ENCODE measurements at places on chromosomes 12 and 14.

- peak; percentile 97 for DNase-seq
Measured at GRCh38 chr14:68633131-68633991, 159.5 kb downstream of the ZFP36L1 start.

DNA sequence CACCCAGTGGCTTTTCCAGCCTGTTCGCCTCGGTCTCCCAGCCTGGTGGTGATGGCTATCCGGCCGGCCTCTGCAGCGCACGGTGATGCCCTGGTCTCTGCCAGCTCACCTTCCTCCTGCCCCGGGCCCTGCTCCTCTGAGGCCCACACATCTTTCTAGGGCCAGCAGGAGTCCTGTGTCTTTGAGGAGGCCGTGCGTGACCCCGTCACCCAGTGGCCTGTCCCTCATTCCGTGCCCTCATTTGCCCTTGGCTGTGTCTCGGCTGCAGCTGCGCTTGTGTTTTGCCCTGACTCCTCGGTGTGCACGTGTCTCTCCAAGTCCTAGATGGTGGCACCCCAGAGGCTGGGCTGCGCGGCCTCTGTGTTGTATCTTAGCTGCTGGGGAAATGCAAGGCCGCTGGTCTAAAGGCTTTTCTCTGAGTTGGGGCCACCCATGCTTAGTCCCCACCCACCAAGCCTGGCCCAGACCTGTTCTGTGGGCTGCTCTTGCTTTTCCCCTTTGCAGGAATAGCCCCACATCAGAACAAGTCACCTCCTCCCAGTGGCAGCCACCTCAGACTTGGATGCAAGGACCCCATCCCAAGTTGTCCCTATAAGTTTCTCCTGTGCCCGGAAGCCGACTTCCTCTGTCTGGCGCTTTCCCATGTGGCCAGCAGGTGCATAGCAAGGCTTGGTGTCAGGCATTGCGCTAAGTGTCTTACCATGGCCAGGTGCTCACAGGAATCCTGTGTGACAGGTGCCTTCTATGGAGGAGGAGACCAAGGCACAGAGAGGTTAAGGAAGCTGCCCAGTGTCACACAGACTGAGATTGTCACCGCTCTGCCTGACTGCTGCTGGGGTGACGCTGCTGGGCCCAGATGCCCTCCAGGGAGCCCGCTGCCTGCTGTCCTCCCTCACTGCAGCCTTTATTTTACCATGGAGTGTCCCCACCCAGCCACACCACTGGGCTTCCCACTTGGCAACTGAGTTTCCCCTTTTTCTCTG is 64.5 kb downstream of the TSPAN9 start:
- DNase-seq: no peak

GRCh38 chr12:26513363-26514043 is 318.1 kb downstream of the SSPN start:
- peak; percentile 37 for DNase-seq

- no peak for DNase-seq
Measured at GRCh38 chr14:81153187-81153586, 67.6 kb downstream of the GTF2A1 start.

- peak; percentile 52 for DNase-seq
Measured at GRCh38 chr12:56146492-56147460, 5.6 kb upstream of the MYL6B start.

- DNase-seq: peak; percentile 64
Measured at GRCh38 chr14:60989599-60989998, 8.6 kb downstream of the SLC38A6 start.

- no peak for DNase-seq
Measured at GRCh38 chr12:108967869-108968540, 52.9 kb downstream of the SVOP start.

DNA sequence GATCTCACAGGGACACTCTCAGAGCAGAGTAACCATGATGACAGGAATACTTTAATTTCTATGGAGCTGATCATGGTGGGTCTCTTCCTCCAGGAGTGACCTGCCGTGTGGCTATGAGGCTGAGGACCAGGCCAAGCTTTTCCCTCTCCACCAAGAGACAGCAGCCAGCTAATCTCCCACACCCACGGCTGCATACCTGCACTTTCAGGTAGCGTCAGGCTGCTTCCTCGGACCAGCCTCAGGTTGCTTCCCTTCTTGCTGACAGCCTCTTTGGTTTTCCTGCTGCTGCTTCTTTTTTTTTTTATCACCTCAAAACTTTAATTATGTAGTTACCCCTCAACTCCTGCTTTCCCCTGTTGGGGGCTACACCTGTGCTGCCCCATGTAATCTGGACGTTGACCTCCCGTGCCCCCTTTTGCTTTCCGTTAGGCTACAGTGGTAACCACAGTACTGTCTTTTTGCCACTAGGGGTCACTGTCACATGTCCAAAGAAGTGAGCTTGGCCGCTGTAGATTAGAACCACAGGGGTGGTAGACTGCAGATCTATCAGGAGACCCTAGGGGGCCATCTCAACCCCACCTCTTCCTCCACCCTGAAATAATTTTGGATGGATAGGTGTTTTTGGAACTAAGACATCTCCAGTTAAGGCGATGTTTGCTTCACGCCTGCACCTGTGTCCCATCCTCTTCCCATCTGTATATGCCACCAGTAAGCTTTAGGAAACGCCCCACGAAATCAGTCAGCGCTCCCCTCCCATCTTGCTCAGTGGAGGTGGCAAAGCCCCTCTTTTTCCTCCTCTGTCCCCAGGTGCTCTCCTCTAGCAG is 7.8 kb upstream of the PIP4K2C start:
- peak; percentile 87 for DNase-seq

DNA sequence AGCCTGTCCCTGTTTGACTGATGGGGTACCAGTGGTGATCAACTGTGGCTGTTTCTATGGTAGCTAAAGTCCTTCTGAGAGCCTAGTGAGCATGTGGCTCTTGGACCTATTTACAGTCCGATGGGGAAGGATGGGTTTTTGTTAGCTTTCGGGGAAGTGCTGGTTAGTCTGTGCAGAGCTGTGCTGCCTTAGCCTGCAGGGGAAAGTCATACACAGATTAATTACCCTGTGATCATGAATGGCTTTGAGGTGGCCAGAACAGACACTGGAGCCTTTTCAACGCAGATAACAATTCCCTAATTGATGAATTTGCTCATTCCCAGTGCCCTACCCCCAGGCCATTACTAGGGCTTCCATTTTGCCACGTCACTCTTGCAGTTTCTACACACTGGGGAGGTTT is 99.7 kb downstream of the WSCD2 start:
- no peak for DNase-seq

DNA sequence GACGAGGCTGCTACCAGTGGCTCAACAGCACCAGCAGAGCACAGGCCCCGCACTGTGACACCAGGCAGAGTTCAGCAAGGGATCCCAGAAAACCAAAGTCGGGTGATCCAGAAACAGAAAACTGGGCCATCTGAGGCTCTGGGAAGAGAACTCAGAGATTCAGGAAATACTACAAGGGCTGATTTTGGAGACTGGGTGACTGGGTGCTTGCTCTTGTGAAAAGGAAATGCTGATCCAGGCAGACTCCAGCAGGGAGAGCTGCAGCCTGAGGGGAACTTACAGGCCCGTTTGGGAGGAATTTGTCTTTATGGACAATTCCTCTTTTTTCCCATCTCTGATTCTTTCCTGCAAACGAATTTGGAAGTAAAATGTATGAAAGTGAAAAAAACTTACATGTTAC is 28.2 kb downstream of the FOXN3 start:
- DNase-seq: no peak

DNA sequence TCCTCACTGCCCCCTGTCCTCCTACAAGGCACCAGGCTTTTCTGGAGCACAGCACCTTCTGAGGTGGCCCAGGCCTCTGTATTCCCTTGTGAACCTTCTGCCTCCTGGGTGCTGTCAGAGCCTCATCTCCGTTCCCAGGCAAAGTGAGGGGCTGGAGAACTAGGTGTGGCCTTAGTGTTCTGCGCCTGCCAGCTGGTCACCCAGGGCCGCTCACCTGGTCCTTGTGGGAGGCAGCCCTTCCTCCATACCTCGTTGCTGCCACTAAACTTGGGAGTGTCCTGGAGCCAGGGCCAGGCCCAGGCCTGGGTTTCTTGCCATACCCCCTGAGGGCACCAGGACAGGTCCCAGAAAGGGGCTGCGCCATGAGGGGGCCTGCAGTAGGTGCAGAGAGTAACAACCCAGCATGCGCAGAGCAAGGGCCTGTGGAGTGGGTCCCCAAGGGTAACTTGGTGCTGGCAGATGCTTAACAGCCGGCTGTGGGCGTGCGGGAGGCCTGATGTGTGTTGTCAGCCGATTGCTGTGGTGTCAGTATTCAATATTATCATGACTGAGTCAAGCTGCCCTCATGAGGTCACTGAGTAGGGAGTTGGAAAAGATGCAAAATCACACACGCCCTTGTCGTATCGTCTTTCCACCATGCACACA is 17.1 kb downstream of the OTUB2 start:
- no peak for DNase-seq

- peak; percentile 23 for DNase-seq
Measured at GRCh38 chr14:24240110-24240918, 2.1 kb downstream of the TINF2 start.

- DNase-seq: peak; percentile 39
Measured at GRCh38 chr12:79274501-79275064, 410.0 kb downstream of the SYT1 start.

DNA sequence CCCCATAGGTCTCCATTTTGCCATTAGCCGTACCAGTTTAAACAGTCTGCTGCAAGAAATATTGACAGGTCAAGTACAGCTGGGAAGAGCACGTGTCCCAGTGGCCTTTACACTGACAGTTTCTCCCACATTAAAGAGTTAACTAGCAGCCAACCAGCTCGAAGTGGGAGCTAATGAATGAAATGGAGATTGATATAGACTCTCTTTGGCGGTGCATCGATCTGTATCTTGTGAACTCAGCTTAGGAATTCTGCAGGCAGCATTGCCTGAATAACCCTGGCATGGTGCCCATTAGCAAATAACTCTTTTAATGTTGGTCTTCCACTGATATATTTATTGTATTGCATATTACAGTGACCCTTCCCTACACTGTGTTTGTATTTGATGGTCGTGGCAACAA is 319.4 kb downstream of the EGLN3 start:
- DNase-seq: no peak

DNA sequence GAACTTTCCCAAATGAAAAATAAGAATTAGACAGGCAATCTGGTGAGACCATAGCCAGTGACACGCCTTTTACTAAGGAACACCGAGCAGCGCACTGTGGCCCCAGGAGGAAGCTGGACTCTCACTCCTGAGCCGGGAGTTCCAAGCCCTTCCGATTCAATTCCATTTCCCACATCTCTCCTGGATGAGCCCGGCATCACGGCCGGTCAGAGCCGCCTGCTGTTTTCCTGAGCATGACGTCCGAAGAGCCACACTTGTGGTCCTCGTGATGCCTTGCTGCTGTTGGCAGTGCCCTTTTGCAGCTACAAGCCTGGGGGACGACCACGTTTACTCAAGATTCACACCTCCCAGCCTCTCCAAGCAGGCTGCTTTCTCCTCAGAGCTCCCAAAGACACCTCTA is 40.8 kb downstream of the FBXL14 start:
- DNase-seq: peak; percentile 62

GRCh38 chr12:121773011-121773777 is 20.3 kb downstream of the RHOF start:
- DNase-seq: peak; percentile 57

- peak; percentile 25 for DNase-seq
Measured at GRCh38 chr12:114209861-114210260, 196.1 kb downstream of the TBX5 start.

DNA sequence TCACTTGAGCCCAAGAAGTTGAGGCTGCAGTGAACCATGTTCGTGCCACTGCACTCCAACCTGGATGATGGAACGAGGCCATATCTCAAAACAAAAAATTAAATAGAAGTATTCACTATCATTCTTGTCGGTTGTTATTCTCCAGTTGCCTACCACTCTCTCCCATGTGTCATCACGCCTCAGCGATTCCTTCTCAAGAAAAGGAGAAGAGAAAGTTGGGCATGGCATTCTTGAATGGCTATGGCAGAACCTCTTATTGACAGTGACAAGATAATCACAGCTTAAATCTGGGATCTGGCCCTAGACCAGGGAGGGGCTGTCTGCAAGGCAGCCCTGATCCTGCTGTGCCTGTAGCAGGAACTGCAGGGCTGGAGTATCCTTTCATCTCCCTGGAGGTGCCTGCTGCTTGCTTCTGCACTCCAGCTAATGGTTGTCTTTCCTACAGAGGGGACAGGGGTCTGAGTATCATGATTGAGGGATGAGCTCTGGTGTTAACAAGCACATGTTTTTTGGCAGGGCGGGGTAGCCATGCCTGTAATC is 12.8 kb upstream of the MLEC start:
- DNase-seq: no peak

- DNase-seq: no peak
Measured at GRCh38 chr12:49885663-49886461, 17.8 kb downstream of the FAIM2 start.

DNA sequence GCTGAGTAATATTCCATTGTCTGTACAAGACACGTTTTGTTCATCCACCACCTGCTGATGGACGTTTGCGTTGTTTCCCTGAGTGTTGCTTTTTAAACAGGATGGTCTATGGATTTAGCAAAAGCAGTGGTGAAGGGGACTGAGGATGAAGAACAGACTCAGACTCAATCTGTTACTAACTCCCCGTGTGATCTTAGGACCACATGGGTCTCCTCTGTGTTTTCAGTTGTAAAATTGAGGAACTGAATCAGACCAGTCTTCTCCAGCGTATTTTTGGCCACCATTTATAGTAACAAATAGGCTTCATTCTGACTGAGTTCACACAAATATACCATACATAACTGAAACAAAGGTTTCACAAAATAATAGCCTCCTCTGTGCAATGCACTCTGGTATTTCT is 85.6 kb downstream of the FOXN3 start:
- DNase-seq: no peak

GRCh38 chr14:32846821-32847365 is 91.8 kb upstream of the NPAS3 start:
- DNase-seq: no peak

- no peak for DNase-seq
Measured at GRCh38 chr12:124744659-124745464, 118.8 kb downstream of the SCARB1 start.

GRCh38 chr14:72618424-72618823 is 275.5 kb downstream of the DPF3 start:
- peak; percentile 15 for DNase-seq

DNA sequence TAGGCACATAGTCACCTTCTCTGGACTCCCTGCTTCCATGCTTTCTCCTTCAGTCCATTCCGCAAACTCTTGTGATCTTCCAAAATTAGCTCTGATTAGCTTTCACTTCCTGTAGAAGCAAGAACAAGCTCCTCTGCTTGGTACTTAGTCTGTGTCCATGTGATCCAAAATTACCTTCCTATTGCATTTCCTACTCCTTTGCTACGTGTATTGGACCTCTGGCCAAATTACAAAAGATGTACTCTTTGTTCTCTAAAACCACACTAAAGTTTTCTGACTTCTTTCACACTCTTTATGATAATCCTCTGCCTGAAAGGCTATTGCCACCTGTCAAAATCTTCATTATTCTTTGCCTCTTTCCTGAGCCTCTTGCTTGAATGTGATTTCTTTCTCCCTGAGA is 786 bp upstream of the TSFM start:
- DNase-seq: no peak
